ENCODE measurements at places on chromosomes 1 and 21.

DNA sequence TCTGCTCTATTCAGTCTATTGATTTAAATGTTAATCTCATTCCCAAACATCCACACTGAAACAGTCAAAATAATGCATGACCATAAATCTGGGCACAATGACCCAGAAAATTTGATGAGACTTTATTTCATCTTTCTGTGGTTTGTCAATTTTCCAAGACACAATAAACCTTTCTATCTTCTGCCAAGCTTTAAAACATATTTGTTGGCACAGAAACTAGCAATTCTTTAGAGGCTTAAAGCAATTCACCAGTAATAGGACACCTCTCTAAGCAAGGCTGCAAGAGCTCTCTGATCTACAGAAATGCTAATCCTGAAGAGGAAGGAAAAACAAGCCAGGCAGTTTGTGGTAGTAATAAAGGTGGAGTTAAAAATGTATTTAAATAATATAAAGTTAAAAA, 113.7 kb downstream of the FCRL5 start:
- DNase-seq: no peak
- no peaks in the 10 kb centered on the region for H3K27me3 ChIP-seq
- no peak overlapping the region for H3K27ac ChIP-seq
- no peaks in the 10 kb centered on the region for H3K4me1 ChIP-seq

DNA sequence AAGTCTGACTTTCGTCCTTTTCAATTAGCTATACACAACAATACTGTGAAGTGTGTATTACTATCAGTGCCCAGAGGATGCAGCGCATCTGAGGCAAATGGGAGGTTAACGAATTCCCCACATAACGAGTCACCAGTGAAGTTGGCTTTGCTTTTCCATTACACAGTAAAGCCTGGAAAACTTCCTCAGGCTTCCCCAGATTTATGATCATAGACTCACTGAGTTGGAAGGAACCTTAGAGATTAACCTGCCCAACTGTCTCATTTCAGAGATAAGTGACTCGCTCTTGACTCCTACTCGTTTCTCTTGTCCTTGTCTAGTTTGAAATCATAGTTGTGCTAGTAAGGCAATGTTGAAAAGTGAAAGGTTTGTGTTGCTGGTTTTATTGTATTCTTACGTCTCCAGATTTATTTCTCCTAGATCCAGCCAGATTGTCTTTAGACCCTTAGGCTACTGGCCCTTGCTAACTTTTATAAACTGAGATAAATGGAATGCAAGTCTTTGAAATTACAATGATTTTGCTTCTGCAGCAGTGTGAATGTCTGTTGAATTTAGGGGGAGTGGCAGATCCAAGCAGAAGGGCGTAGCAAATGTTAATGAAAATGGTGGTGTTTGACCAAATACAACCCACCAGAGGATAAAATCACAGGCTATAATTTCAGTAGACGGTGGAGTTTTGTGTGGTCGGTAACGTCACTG, 17.3 kb downstream of the S1PR1 start:
- H3K4me3 ChIP-seq: no peak overlapping the region
- H3K27me3 ChIP-seq: no peaks in the 10 kb centered on the region
- H3K36me3 ChIP-seq: no peaks in the 10 kb centered on the region
- H3K27ac ChIP-seq: no peak overlapping the region

- no peak overlapping the region for H3K27ac ChIP-seq
- no peaks in the 10 kb centered on the region for H3K36me3 ChIP-seq
- H3K4me1 ChIP-seq: peaks cover 9% of the 10 kb centered on the region
Observed at GRCh38 chr1:2986549-2987305, 34.5 kb upstream of the ACTRT2 start.

DNA sequence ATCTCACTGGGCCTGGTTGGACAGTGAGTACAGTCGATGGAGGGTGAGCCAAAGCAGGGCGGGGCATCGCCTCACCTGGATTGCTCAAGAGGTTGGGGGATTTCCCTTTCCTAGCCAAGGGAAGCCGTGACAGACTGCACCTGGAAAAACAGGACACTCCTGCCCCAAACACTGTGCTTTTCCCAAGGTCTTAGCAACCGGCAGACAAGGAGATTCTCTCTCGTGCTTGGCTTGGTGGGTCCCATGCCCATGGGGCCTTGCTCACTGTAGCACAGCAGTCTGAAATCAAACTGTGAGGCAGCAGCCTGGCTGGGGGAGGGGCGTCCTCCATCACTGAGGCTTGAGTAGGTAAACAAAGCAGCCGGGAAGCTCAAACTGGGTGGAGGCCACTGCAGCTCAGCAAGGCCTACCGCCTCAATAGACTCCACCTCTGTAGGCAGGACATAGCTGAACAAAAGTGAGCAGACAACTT, 11.3 kb downstream of the C1orf105 start:
- H3K4me1 ChIP-seq: no peaks in the 10 kb centered on the region
- no peak overlapping the region for H3K4me3 ChIP-seq
- H3K27me3 ChIP-seq: no peaks in the 10 kb centered on the region
- DNase-seq: no peak

GRCh38 chr21:25822981-25823380, 88.2 kb downstream of the GABPA start:
- no peaks in the 10 kb centered on the region for H3K4me1 ChIP-seq
- DNase-seq: no peak
- H3K27ac ChIP-seq: no peak overlapping the region
- no peaks in the 10 kb centered on the region for H3K36me3 ChIP-seq

GRCh38 chr1:65421351-65422025, 1.0 kb downstream of the LEPR start:
- H3K4me3 ChIP-seq: peak overlapping the region; percentile 93
- peaks cover 22% of the 10 kb centered on the region for H3K4me1 ChIP-seq
- DNase-seq: no peak
- peaks cover 4% of the 10 kb centered on the region for H3K36me3 ChIP-seq
- no peaks in the 10 kb centered on the region for H3K27me3 ChIP-seq

DNA sequence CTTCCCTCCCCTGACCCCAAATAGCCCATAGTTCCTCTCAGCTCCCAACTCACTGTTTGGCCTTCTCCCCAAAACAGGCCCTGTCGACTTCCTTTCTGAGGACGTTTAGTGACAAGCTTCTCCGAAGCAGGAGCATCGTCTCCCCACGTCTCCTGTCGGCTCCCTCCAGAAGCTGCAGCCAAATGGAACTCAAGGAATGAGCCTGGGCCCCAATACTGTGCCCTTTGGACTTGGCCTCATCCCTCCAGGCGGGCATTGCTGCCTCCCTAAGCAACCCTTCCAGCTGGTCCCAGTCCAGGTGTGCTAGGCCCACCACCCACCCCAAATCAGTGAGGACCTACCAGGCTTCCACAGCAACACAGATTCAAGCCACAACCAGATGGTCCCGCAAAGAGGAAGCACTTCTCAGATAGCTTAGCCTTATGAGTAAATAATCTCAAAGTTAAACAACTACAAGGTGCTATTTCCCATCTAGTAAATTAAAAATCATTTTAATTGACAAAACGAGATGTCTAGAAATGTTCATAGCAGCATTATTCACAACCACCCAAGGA, 33.0 kb downstream of the ACOT7 start:
- no peaks in the 10 kb centered on the region for H3K36me3 ChIP-seq
- peak overlapping the region; percentile 83 for H3K27ac ChIP-seq
- no peak for DNase-seq
- H3K27me3 ChIP-seq: no peaks in the 10 kb centered on the region
- no peak overlapping the region for H3K4me3 ChIP-seq

- no peak overlapping the region for H3K4me3 ChIP-seq
- no peaks in the 10 kb centered on the region for H3K27me3 ChIP-seq
- no peak overlapping the region for H3K27ac ChIP-seq
- peaks cover 24% of the 10 kb centered on the region for H3K4me1 ChIP-seq
Observed at GRCh38 chr1:41827991-41828570, 90.6 kb downstream of the HIVEP3 start.

GRCh38 chr1:86155807-86156565, 586 bp downstream of the COL24A1 start:
- H3K27ac ChIP-seq: no peak overlapping the region
- peak; percentile 62 for DNase-seq
- H3K4me3 ChIP-seq: peak overlapping the region; percentile 43

DNA sequence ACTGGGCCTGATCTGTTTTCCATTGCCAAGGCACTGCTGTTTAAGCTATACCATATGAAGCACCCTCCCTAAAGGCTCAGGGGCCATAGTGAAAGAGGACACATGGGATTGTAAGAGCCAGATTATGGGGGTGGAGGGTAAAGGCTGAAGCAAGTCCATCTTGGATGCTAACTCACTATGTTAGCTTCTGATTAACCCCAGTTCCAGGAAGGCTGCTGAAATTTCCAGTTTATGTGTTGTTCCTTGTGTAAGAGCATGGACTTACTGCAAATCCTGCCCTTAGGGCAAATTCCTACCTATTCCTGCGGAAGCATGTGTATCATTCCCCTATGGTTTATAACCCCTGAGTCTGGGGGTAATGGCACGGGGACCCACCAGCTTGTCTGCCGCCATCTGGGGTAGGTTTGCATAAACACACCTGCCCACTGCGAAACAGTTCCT, 91.8 kb upstream of the SERBP1 start:
- no peaks in the 10 kb centered on the region for H3K4me1 ChIP-seq
- no peak overlapping the region for H3K27ac ChIP-seq
- H3K4me3 ChIP-seq: no peak overlapping the region
- DNase-seq: no peak

DNA sequence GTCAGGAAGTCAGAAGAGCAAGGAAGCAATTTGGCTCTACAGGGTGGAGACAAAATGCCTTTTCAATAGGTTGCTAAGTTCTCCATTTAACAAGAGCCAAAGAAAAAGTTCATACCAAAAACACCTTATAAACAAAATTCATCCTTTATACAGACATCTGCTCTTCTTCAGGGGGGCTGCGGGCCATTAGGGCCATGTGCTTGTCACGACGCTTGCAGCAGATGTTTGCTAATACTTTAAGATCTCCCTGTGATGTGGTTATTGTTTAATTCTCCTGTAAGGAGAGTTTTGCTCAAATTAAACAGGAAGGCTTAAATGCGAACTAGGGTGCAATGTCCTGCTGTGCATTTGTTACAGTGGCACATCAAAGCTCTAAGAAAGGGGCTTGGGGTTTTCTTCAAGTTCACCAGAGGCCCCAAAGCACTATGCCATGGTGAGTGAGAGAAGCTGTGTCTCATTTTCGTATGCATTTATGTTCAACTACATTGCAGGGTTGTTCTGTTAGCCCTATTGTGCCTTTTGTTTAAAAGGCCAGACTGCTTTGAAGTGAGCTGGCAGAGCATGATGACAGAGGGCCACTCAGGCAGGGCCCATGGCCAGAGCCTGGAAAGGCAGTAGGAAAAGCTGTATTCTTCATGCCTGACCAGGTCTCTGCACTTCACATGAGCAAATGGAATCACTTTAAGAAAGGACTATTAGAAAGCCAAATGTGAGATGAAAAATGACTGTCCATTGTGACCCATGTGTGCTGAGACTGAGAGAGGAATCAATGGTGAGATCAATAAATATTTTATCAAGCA, 24.8 kb upstream of the NTPCR start:
- no peak for DNase-seq
- no peaks in the 10 kb centered on the region for H3K4me1 ChIP-seq
- no peak overlapping the region for H3K4me3 ChIP-seq
- no peaks in the 10 kb centered on the region for H3K27me3 ChIP-seq
- H3K27ac ChIP-seq: no peak overlapping the region
- no peaks in the 10 kb centered on the region for H3K36me3 ChIP-seq

DNA sequence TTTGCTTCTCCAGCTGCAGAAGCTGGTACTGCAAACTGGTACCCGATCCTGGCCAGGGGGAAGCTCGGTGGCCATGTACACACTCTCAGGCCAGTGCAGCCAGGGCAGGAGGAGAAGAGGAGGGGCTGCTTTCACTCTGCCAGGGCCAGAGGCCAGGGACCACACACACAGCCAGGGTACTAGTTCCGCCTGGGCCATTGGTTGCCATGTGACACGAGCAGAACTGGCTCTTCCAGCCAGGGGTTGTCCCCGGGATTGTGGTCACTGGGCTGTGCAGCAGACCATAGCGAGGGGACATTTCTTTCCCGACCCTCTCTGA, 3.7 kb upstream of the SHISAL2A start:
- H3K27me3 ChIP-seq: no peaks in the 10 kb centered on the region
- H3K27ac ChIP-seq: no peak overlapping the region
- H3K4me3 ChIP-seq: no peak overlapping the region
- peaks cover 4% of the 10 kb centered on the region for H3K4me1 ChIP-seq

DNA sequence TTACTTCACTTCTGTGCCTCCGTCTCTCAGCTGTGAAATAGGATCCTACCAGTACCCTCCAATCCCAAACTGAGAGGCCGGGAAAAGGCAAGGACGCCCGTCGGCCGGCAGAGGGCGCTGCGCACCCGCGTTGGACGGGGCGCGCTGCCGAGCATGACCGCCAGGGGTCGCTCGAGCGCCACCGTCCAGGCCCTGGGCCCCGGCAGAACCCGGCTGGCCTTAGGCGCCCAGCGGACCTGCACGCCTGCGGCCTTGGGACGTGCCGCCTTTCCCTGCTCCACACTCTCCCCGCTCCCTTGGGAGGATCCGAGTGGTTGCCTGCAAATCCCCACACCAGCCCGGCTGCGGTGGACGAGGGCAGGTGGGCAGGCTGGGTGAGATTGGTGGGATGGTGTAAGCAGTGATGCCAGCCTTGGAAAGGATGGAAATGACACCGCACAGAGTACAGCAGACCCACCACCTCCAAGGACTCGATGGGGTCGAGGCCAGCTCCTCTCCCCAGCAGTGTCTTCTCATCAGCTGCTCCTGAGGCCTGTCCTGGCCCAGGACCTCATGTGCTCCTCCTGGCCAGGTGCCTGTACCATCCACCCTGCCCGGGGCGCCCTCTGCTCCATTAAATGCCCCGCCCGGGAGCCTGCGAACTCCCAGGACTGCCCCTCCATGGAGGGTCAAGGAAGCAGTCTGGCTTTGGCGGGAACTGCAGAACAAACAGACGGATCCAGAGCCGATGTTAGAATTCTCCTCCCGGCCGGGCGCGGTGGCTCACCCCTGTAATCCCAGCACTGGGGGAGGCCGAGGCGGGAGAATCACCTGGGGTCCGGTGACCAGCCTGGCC, 47.4 kb upstream of the LBR start:
- DNase-seq: no peak
- peak overlapping the region; percentile 34 for H3K4me3 ChIP-seq
- no peaks in the 10 kb centered on the region for H3K36me3 ChIP-seq
- no peaks in the 10 kb centered on the region for H3K4me1 ChIP-seq
- H3K27me3 ChIP-seq: no peaks in the 10 kb centered on the region
- H3K27ac ChIP-seq: no peak overlapping the region

DNA sequence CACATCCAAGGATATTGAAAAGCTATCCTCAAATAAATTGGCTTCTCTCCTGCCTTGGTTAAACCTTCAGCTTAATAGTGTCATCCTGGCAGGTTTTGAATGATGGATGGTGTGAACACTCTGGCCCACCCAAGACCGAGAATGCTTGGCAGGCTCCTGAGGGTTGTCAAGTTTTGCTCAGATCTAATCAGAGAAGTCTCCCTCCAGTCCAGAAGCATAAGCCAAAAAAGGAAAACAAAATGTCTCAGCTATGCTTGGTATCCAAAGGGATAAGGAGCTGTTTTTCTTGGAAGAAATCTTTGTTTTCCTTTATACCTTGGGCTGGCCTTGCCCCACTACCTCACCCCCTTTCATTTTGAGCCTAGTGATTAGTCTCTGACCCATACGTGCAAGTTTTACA, 172.7 kb downstream of the CRB1 start:
- no peak overlapping the region for H3K27ac ChIP-seq
- no peaks in the 10 kb centered on the region for H3K36me3 ChIP-seq
- H3K4me3 ChIP-seq: no peak overlapping the region

All from ascending aorta (tissue), 2 donors.